ENCODE measurements at places on chromosomes 3 and 15.

DNA sequence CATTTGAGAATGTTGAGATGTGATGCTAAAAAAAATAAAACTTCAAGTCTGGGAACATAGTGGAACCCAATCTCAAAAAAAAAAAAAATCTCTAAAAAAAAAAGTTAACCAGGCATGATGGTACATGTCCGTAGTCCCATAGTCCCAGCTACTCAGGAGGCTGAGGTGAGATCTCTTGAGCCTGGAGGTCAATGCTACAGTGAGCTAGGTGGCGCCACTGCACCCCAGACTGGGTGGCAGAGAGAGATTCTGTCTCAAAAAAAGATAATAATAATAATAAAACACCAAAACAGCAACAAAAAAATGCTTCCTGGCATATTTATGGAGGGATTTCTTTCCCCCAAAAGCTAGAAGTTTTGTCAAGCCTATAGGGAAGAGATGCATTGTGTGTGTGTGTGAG lies 361.6 kb downstream of the ROBO1 start:
- DNase-seq: no peak

DNA sequence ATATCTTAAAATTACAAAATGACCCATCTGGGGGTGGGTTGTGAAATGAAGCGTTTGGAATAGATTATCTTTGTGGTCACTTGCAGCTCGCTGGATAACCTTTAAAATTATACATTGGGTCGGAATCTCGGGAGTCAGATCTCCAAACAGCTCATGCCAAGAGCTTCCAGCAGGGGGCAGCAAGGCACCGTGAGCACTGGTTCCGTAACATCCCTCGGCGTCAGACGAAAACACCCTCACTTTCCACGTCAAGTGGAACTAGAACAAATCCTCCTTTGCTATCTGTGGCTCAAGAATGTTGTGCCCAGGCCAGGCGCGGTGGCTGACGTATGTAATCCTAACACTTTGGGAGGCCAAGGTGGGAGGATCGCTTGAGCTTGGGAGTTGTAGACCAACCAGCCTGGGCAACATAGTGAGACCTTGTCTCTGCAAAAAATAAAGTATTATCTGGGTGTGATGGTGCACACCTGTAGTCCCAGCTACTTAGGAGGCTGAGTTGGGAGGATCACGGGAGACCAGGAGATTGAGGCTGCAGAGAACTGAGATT lies 31.1 kb downstream of the UMPS start:
- peak; percentile 86 for DNase-seq

GRCh38 chr3:126314790-126315658 lies 42.2 kb downstream of the KLF15 start:
- DNase-seq: no peak

DNA sequence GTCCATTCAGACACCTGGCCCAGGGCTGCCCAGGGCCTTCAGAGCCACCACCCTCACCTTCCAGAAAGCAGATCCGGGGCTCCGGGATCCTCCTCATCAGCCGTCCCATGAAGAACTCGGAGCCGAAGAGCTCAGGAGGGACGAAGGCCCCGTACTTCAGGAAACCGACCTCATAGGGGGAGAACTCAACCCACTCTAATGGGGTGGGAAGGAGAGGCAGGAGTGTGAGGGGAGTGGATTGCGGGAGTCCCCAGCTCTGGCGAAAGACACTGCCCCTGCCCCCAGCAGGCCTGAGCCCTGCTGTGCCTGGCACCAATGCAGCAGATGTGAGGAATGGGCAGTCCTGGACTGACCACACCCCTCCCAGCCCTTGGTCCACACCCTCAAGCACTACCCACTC lies 22.6 kb downstream of the PLA2G4D start:
- no peak for DNase-seq

- DNase-seq: no peak
Observed at GRCh38 chr3:69842351-69842750, 103.1 kb downstream of the MITF start.

- peak; percentile 61 for DNase-seq
Observed at GRCh38 chr15:52261498-52262242, 33.9 kb downstream of the MYO5C start.

DNA sequence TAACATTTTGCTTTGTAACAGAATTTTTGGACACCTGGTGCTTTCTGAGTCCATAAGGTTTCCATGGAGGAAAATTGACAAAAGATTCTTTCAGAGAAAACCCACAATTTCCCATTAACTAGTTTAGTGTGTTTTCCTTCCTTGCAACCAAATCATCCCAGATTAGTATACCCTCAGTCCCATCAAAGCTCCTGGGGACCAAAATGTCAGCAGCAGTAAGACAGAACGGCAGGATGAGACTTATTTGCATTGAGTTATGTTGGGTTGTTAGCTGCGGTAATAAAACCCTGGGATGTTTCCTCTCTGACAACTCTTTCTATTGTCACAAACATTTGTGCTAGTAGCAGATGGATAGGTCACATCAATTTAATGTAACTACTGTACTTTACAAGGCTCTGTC lies 32.4 kb upstream of the VPS33B start:
- DNase-seq: no peak

- DNase-seq: no peak
Observed at GRCh38 chr3:75906555-75907112, 121.3 kb upstream of the ZNF717 start.

DNA sequence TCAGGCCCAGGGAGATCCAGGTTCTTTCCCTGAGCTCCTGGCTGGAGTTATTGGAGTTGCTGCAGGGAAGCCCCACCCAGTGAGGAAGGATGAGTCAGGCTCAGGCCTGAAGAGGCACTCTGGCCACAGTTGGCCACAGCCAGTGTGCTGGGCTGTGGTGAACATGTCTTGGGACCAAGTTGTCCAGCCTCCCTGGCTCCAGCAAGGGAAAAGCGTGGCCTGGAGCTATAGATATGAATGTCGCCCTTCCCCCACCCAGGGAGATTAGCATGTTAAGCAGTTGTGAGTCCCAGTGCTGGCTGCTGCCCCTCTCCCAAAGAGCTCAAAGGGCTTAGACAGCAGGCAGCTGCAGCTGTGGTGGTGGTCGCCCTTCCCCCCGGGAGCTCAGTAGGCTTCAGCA lies 963.2 kb downstream of the ROBO2 start:
- no peak for DNase-seq

DNA sequence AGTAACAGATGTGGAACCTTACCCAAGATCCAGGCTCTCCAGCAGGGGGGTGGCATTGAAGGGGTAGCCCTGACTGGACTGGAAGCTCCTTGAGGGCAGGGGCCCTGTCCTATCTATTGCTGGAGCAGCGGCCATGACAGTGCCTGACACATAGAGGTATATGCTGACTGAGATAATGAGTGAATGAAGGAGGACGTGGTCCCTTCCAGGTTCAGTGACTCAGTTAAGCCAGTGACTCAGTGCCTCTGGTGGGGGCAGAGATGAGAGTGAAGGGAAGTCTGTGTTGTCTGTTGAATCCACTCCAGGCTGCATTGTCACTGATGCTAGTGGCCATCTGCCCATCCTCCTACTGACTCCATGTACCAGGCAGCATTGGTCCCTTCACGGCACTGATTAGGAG lies 13.0 kb upstream of the CTXND1 start:
- peak; percentile 27 for DNase-seq

DNA sequence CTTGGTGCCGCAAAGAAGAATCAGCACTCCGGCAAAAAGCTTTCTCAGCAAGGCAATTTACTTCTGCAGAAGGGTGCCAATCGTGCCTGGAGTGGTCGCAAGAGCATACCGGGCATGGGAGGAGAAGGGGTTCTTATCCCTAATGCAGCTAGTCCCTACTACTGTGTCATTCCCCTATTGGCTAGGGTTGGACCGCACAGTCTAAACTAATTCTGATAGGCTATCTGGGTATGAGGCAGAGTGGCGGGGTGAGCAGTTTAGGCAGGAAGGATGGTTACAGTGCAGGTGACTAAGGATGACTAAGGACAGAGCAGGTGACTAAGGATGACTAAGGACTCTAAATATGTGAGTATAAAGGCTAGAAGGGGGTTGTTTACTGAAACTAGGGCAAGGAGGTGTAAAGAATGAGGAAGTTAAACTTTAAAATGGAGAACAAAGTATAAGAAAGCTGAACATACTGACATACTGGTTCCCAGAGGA lies 52.9 kb downstream of the PGBD4 start:
- DNase-seq: peak; percentile 4

GRCh38 chr3:9864200-9864927 lies 15.7 kb downstream of the CIDEC start:
- DNase-seq: no peak

DNA sequence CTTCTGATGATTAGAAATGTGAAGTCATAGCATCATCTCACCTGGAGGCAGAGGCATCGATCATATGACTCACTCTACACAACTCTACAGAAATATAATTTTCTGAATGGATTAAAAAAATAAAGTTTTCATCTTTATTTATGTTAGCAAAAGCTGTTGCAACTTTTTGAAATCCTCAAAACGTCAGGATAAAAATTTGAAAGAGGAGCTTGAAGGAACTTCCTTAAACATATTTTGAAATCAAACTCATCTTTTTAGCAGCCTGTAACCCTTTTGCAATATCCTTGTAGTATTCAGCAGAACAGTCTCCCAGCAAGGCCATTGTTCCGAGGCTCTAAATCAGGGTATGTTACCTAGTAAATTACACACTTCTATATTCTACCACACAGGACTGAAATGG lies 985.4 kb downstream of the PLOD2 start:
- no peak for DNase-seq

DNA sequence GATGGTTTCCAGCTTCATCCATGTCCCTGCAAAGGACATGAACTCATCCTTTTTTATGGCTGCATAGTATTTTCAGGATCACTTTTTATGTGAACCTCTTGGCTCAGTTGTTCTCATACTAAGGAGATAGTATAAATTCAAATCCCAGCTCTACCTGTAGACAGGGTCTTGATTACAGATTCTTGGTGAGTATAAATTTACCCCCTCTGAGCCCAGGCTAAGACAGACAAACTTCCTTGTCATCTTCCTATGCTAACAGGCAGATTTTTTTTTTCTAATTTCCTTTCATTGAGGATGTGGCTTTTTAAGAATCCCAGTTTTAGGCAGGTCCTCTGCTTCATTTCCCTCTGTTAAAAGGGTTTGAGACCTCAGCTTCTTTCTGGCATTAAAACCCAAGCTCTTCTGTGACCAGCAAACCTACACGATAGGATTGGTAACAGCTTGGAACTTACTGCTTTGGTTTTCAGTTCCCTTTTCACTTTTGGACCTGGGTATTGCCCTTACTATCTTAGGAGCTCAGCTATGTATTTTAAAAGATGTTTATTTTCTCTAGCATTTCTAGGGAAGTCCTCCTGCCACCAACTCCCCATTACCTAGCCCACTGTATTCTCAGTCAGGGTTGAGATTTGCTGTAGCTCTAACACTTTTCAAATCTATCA lies 72.5 kb downstream of the VPS8 start:
- DNase-seq: no peak

- no peak for DNase-seq
Observed at GRCh38 chr3:184336547-184337398, 627 bp upstream of the FAM131A start.

- DNase-seq: no peak
Observed at GRCh38 chr15:78035321-78035751, 42.2 kb downstream of the TBC1D2B start.

DNA sequence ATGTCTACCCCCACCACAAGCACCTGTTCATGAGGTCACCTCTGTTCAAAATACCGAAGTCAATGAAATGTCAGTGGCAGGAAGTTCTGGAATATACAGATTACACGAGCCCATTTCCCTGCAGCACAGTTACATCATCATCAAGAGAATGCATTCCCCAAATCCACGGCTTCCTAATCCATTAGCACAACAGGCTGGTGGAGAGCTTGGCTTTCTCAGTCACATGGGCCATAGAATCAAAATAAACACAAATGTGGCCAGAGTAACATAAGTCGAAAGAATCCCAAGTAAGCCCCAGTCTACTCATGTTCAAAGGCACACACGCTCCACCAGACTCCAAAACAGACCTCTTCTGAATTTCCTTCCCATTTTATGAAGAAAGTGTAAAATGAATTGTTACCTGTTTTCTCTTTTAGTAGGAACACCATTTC lies 419.3 kb downstream of the MAGI1 start:
- DNase-seq: no peak

DNA sequence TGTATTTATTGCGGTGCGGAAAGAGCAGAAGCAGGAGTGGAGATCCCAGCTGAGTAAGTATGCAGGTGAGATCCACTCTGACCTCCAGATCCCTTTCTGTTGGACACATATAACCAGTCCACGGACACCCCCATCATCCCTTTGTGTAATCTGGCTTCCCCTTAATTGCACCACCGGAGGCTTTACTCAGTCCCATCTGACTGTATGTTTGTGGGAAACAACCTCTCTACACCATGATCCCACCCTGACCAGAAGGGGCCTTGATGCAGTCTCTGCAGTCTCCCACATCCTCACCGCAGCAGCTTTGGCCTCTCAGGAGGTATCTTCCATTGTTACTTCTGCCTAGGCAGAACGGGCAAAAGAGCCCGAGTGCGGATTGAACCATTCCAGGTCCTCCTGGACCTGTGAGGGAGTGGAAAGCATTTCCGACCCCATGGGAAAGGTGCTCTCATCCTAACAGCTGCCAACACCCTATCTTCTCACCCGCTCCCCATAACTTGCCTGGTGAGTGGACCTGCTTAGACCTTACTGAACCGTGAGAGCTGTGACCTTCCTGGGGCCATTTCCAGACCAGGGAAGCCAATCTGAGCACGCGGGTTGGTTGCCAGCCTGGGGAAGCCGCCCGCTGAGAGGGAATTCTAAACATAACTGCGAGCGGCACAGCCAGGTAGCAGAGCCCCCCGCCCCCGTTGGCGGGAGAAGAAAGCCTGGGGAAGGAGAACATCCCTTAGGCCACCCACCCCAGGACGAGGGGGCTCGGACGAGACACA lies 1.1 kb downstream of the SLCO2A1 start:
- DNase-seq: no peak

- DNase-seq: peak; percentile 7
Observed at GRCh38 chr15:48433226-48433886, 102.1 kb downstream of the DUT start.

GRCh38 chr3:52809662-52810377 lies 15.2 kb downstream of the ITIH3 start:
- DNase-seq: no peak

- DNase-seq: no peak
Observed at GRCh38 chr3:139127101-139127500, 82.4 kb upstream of the PRR23C start.

DNA sequence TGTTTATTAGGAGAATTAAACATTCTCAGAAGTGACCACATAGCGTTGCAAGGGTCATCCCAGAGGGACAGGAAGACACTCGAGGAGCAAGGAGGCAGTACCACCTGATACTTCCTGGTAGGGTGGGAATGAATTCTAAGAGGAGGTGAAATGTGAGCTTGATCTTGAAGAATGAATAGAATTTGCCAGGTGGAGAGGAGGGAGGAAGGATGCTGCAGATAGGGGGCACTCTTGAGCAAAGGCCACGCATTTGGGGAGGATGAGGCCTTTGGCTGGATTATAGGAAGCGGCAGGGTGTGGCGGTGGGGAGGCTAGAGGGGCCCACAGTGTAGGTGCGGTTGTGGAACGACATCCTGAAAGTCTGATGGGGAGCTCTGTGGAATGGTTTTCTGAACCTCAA lies 33.5 kb downstream of the CHCHD6 start:
- DNase-seq: no peak
